ENCODE measurements at places on chromosomes 1 and 21.

DNA sequence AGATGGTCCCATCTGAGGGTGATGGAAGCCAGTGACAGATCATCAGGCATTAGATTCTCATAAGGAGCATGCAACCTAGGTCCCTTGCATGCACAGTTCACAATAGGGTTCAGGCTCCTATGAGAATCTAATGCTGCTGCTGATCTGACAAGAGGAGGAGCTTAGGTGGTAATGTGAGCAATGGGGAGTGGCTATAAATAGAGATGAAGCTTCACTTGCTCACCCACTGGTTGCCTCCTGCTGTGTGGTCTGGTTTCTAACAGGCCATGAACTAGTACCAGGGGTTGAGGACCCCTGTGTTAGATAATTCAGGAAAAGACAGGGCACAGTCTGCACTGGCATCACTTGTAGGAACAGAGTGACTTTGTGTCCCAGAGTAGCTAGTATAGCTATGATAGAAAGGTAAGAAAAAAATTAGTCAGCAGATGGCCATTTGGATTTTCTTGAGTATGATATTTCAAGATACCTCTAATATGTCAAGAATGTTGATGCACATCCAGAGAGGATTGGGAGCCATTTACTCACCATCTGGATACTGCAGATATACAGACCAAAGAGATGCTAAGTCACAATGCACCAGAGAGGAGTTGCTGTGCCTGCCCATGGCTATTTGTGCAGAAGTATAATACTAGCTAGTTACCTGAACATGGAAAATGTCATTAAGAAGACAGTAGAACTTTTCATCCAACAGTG lies 53.6 kb downstream of the ADCY10 start:
- DNase-seq: no peak

- DNase-seq: no peak
Observed at GRCh38 chr1:201563406-201563780, 24.5 kb downstream of the NAV1 start.

GRCh38 chr1:53665996-53666395 lies 73.0 kb downstream of the GLIS1 start:
- DNase-seq: no peak

GRCh38 chr1:43021547-43022474 lies 63.1 kb upstream of the SLC2A1 start:
- no peak for DNase-seq

DNA sequence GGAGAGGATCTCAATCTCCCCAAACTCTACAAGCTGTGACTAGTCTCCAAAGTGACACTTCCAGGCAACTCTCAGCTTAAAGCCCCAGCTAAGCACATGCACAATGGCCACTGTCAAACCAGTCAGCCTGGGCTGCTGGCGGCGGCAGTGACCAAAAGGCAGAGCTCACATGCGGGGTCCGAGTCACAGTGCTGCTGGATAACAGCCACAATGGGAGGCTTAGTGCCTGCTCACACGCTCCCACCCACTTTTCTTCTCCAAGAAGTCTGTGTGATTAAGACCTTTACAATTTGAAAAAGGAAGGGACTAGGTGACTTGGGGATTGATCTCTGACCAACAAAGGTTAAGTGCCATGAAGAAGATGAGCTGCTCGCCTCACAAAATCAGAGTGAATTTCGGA lies 16.8 kb downstream of the RIPK4 start:
- no peak for DNase-seq

DNA sequence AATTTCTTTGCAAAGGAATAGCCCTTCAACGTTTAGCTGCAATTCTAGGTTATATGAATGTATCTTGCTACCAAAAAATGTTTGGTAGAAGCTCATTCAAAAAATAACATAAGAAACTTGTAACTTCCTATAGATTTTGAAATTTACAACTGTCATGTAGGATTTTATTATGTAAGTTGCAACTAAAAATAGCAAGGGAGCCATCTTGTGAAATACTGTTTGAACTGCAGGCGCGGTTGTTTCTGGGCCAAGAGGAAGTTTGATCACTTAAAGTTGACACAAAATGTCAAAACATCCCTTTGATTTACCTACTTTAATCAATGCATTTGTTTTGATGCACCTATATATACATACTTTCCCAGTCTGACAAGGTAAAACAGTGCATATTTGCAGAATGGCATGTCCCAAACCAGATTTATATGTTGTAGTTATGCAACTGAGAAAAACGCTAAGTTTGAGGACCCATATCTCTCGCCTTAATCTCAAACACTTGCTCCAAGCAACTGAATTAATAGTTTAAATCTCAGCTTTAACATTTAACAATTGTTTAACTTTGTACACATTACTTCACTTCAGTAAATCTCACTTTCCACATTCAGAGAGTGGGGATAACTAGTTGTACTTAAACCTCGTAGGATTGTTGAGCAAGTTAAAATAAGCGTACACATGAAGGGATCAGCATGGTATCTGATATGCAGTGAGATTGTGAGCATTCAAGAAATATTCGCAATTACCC lies 63.9 kb downstream of the KCNK2 start:
- DNase-seq: peak; percentile 62

DNA sequence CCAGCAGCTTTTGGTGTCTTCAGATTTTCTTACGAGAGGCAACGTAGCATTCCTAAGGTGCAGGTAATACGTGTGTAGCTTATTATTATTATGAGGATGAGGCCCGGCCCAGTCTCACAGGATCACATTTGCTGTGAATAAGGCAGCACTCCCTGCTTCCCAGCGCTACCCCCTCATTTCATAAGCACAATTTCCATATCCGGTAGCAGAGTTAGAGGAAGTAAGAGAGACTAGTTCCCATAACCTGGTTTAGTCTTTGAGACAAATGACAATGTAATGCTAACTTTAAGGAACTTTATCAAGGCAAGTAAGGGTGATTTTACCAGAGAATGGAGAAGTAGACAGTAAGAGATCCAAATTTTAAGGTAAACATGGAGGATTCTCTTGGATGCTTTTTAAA lies 14.6 kb upstream of the LMO4 start:
- no peak for DNase-seq

DNA sequence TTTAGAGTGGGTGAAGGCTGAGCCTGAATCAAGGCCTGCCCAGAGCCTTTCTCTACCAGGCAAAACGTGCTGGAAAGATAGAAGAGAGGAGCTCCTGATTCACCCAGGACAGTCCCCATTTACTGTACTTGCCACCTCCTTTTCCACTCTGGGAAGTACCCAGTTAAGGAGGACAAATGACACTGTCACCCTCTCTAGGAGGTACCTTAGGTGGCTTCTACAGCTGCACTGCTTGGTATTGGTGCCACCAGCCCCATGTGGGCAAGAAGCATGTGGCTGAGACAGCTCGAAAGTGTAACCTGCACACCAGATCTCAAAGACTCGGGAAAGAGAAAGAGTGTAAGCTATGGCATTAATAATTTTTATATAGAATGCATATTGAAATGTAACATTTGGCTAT lies 42.3 kb downstream of the RUNX1 start:
- DNase-seq: no peak

DNA sequence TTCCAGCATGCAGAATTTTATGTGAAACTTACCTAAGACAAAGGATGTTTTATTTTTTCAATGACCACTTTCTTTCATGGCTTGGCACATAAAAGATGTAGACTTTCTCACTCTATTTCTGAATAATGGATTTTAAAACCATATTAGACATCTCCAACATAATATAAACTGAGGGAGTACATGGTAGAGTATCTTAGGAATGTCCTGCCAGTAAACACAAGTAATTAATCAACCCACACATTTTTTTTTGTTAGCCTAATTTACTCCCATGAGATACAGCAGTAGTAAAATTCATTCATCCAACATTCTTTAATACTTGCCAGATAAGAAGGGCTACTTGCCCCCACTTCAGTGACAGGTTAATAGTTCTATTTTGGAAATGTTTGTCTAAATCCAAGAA lies 235.4 kb upstream of the ADAMTS5 start:
- DNase-seq: no peak
